ENCODE measurements at places on chromosomes 6 and 20.

DNA sequence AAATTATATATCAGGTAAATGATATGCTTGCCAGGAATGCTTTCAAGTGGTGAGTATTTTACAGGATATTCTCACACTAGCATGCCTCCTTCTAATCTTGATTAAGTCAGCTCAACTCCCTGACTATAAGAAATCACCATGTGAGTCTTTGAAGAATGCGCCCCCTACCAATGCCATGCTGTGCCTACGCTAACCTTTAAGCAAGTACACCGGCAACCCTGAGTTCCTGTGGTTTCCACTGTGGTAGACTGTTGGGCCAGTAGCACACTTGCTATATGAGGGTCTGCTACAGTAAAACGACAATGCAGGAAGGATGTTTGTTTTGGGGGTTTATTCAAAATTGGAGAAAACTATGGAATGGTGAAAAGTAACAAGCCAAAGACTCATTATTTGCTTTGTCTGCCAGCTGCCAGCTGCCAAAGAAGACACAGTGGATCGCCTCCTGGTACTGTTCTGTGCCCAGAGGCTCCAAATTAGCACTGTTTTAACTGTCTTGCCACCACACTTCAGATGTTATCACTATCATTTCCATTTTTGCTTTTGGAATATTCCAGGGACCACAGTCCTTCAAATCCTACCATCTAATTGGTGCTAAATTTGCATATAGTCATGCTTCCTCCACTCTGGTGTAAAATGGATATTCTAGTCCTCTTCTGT is 333.5 kb downstream of the RNGTT start:
- DNase-seq, result no peak

GRCh38 chr6:148758492-148758891 is 11.7 kb downstream of the UST start:
- DNase-seq, result no peak

- no peak for DNase-seq
Measured at GRCh38 chr20:56730003-56730402, 100.9 kb downstream of the TFAP2C start.

DNA sequence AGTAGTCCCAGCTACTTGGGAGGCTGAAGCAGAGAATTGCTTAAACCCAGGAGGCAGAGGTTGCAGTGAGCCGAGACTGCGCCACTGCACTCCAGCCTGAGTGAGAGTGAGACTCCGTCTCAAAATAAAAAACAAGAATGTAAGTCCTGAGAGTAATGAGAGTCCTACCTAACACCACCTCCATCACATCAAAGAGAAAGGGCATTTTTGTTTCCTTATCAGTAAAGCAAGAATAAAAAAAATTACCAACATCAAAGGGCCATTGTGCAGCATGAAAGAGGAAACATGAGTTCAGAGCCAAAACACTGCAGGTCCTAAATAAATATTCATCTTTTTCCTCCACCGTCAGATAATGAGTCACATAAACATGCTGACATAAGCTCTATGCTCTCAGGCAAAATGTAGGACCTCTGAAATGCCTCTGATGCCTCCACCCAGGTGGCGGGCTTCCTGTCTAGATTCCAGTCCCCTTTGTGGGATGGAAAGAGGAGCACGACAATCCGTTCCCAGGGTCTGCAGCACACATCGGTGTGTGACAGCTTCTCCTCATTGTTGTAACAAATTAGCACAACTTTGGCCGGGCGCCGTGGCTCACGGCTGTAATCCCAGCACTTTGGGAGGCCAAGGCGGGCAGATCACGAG is 7.2 kb downstream of the ATP9A start:
- DNase-seq, result no peak

GRCh38 chr6:169072127-169073042 is 181.3 kb downstream of the THBS2 start:
- DNase-seq, result no peak

- DNase-seq, result no peak
Measured at GRCh38 chr20:62805711-62806382, 1.2 kb downstream of the OGFR start.

- DNase-seq, result no peak
Measured at GRCh38 chr20:58407201-58407873, 18.3 kb downstream of the VAPB start.
